ENCODE measurements at places on chromosomes 1 and 21.

DNA sequence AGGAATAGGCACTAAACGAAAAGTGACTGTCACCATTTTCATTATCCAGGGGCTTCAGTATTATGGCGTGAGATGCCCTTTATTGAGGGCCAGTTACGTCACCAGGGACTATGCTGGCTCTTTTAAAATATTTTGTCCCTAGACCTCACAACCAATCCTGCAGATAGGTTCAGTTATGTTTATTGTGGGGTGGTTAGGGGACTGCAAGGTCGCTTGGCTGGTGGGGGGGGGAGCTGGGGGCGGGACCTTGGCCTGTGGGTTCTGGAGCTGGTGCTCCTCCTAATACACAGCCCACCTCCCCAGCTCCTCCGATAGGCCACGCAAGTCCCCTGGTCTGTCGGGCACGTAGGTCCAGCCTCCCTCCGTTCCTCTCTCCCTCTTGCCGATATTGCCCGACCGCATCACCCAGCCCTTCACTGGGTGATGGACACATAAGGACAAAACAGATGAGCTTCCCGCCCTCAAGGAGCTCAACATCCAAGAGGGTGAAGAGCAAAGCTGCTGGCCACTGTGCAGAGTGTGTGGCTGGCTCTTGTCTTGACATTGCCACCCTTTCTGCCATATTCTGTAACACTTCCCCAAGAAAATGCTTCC is 271.8 kb downstream of the MATN1 start:
- no peak for DNase-seq

DNA sequence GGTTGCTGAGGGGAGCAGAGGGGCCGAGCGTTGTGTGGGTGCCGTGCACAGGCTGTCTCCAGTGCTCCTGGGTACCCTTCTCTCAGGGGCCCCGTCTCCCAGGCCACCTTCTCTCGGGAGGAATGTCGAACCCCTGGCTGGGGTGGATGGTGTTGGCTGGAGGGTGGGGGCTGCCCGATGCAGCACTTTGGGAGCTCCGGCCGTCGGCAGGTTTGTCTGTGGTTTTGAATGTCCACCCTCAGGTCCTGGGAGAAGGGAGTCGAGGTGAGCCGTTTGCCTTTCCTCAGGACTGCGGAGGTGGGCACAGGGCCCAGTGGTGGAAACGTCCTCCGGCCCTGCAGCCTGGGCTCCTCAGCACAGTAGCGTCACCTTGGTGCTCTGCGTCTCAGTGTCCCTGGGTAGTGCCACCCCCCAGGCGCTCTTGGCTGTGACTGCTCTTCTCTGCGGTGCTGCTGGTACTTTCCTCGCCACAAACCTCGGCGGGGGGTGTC is 14.5 kb downstream of the SLX9 start:
- no peak for DNase-seq

DNA sequence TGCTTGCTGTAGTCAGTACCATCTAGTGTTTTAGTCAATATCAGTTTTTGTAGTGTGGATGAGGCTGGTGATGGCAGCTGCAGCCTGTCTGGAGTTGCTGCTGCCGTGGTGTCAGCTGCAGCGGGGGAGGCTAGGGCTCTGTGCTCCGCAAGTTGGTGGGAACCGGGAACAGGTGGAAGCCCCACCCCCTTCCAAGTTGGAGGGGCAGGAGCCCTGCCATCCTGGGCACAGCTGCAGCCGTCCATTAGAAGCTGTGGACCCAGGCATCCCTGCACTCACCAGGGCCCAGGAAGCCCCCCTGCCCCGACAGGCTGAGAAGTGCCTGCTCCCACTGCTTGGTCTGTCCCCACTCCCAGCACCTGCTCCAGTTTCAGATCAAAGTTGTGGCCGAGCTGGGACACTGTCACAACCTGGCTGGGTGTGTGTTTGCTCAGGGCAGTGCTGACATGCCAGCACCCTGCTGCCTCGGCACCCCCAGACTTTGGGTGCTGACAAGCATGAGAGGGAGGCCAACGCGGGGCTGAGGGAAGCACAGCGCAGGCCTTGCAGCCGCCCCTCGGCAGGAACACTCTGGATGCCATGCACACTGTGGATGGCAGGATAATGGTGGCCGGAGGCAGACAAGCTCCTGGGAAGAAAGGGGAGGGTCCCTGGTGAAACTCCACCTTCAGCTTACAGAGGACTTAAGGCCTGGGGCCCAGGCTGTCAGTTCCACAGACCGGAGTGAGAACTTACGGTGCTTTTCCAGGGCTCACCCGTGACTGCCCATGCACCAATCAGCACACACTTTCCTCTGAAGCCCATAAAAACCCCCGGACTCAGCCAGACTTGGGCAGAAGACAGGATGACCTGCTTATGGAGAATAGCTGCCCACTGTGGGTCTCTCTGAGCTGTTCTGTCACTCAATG is 86.9 kb downstream of the ADARB1 start:
- DNase-seq = no peak

DNA sequence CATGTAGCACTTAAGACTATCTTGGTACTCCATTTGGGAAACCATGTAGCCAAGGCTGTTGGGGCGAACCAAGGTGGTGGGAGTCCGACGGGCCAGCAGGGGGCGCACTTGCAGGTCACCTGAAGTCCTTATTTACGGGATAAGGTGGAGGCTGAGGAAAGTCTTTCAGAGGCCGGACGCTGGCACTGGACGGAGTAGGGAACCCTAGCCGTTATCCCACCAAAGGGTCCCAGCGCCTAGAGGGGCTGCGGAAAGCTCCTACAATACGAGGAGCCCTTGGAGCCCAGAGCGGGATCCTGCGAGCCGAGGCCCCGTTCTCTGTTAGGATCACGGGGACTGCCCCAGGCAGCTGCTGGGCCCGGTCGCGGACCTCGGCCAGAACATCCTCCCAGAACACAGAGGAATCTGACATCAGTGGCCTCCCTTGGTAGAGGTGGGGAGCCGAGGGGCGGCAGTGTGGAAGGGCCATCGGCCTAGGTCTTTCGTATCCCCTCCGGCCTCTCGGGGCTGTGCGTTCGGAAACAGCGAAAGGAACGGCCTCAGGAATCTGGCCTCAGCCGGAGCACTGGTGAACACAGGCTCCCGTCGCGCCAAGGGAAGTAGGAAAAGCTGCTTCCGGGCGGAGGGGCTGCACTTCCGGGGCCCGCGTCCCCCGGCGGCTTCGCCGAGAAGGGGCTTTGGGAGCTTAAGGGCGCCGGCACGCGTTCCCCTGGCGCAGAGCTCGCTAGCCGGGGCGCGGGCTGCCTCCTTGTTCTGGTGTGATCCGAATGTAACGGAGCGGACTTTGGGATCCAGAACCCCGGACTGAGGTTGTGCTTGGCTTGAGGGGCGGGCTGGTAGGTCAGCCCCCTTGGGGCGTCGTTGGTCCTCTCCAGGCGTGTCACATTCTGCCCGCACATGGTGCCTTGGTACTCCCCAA is 29.9 kb upstream of the RPTN start:
- peak; percentile 2 for DNase-seq

- no peak for DNase-seq
Measured at GRCh38 chr1:82030830-82031229, 230.1 kb downstream of the ADGRL2 start.
